ENCODE measurements at places on chromosomes 2 and 18. TPM values are rescaled to one million over a fixed set of nuclear protein-coding genes. Genes with fewer than 3 reads are reported as not detected.

POTEI gene
- not detected for total RNA-seq

GRCh38 chr2:203849010-203849409, 18.6 kb upstream of the CTLA4 start:
- no peak for DNase-seq

DNA sequence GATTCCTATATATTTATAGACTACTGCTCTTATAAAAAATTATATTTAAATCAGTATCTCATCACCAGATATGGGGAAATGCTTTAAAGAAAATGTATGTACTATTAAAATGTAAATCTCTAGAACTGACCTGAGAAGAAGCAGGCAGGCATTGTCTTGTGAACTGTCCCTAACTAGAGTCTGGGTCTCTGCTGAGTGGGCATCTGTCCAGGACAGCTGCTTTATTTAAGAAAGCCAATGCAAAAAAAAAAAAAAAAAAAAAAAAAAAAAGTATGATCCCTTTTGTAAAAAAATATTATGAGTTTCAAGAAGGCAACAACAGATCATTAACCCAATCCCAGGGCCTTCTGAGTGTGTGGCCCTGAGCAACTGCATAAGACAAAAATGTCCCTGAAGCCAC, 66.0 kb downstream of the PAX3 start:
- no peak for DNase-seq

DNA sequence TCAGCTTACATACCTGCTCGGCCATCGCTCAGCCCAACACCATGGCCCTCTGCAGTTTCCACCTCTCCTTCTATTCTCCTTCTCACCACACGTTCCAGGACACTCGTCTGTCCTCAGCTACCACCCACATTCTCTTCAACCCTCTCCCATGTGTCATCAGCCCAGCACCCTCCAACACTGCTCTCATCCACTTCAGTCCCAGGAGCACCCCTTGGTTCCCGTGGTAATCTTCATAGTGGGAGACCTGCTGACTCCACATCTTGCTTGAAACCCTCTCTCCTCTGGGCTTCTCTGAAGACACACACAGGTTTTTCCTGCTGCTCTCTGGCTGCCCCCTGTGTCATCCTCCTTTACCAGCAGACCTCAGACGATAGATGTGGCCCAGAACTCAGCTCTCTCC, 228.7 kb downstream of the GBX2 start:
- DNase-seq = no peak

- no peak for DNase-seq
These were observed 44.2 kb upstream of the CTDP1 start for GRCh38 chr18:79635427-79635726.

DNA sequence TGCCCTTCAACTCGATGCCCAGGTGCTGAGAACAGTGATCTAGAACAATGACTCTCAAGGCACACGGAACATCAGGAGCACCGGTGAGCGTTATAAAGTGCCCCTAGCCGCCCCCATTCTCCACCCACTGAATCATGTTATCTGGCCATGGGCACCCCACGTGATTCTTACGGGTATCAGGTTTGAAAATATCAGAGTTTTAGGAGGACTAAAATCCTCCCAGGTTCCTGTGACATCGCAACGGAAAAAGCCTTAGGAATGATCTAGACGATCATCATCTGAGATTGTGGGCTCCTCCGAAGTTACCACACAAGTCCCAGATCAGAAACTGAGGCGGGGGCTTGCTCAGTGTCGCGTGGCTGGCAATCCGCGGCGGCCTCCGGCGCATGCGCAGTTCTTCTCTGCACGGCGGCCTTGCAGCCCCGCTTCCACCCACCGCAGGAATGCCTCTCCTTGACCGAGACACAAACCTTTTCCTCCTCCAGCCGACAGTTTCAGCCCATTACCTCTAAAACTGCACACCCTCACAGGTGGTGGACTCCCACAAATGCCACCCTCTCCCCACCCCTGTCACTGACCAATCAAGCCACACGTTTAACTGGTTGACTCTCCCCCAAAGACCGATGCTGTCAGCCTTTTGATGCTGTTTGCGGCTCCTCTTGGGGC, 5.8 kb upstream of the MRPL33 start:
- no peak for DNase-seq

- no peak for DNase-seq
These were observed 67.8 kb upstream of the EPAS1 start for GRCh38 chr2:46229134-46230063.

DNA sequence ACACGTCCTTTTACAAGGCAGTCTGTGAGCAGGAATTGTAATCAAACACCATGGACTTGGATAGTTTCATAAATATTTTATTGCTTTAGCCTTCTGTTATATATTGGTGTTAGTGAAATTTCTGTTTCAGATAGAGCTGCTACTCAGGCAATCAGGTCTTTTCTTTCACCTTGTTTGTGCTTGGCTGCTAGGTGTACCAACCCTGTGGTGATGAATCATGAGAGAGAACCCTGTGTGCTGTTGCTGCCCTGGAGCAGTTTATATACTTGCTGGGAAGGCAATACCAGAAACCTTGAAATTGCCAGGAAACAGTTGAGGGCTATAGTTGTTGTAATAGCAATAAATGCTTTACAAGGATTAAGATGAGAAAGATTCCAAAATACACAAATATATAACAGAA, 84.5 kb downstream of the FSHR start:
- DNase-seq = no peak

NEUROD1 gene
- total RNA-seq = not detected

DNA sequence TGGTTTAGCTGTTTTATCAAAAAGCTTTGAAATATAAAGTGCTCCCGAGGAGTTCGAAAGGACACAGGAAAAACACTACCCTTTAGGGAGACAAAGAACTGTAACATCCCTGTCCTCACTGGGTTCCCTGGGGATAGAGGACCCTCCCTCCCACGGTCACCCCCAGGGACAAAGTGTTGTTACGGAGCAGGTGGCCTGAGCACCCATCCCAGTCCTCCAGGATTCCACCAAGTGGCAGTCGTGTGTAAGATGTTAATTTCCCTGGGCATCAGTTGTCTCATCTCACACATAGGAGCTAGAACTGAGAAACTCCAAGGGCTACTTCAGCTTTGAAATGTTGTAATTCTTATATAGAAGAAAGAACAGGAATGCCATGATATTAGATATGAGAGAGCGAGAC, 137.7 kb downstream of the ALK start:
- no peak for DNase-seq

CNGA3 gene
- total RNA-seq = not detected

DNA sequence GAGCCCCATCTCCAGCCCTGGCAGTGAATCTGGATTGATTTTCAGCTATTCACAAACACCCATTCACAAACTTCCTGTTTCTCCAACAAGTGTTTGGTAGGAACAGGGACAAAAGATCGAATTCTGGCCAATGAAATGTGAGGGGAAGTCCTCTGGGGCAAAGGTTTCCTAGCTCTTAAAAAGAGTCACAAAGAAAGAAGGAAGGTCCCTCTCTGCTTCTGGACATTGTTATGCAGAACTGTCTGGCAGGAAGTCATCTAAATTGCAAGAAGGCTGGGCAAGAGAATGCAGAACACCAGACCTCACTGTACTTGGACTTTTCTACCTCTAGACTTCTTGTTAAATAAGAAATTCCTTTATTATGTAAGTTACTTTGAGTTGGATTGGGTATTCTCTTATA, 137.3 kb downstream of the CCDC148 start:
- DNase-seq = no peak

- DNase-seq = no peak
These were observed 64.4 kb upstream of the REV1 start for GRCh38 chr2:99554238-99554637.

All from activated B cell treated with CpG ODN at 0.5 μM for 24 hours (primary cell).